Stimulated activated CD8-positive, alpha-beta memory T cell treated with anti-CD3 and anti-CD28 coated beads, Interleukin-2, amount 100 ng/mL, for 48 hours (primary cell): ENCODE measurements at places on chromosomes 6 and 20.

DNA sequence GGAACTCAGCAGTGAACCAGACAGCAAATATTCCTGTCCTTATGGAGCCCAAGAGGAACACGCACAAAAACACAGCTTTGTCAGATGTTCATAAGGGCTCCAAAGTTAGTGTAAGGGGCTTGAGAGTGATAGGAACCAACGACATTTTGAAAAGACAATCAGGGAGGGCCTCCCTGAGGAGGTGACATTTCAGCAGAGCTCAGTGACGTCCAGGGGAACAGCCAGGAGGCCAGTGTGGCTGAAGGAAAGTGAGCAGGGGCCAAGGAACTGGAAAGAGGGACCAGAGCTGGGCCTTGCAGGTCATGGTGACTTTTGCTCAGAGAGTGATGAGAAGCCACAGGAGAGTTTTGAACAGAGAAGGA, 16.1 kb downstream of the NOL4L start:
- DNase-seq: no peak

GRCh38 chr6:76612954-76613353, 540.5 kb upstream of the IMPG1 start:
- no peak for DNase-seq

- DNase-seq: no peak
Observed at GRCh38 chr6:15770347-15771143, 107.7 kb upstream of the DTNBP1 start.

DNA sequence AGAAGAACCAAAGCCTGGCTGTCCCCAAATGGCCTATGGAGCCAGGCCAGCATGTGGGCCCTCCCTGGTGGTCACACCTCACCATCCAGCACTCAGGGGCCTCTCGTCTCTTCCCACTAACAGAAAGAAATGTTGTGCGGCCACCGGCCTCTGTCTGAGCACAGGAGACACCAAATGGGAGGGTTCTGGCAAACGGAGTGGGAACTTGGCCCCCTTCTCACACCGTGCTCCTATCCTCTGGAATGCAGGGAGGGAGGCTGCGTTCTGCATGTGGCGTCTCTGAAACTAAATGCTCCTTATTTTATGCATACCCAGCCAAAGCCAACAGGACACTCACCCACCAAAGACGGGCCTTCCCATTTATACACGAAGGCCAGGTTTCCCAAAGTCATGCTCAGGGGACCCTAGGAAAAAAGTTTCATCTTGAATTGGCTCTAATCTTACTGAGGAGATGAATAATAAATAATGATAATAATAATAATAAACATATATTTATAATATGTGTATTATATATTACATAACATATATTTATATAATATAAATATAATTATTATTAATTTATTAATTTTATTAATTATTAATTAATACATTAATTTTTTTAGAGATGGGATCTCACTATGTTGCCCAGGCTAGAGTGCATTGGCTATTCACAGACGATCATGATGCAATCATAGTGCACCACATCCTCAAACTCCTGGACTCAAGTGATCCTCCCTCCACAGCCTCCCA, 102.4 kb downstream of the FOXF2 start:
- DNase-seq: no peak

- no peak for DNase-seq
Observed at GRCh38 chr6:131642987-131643611, 6.0 kb downstream of the ENPP3 start.

DNA sequence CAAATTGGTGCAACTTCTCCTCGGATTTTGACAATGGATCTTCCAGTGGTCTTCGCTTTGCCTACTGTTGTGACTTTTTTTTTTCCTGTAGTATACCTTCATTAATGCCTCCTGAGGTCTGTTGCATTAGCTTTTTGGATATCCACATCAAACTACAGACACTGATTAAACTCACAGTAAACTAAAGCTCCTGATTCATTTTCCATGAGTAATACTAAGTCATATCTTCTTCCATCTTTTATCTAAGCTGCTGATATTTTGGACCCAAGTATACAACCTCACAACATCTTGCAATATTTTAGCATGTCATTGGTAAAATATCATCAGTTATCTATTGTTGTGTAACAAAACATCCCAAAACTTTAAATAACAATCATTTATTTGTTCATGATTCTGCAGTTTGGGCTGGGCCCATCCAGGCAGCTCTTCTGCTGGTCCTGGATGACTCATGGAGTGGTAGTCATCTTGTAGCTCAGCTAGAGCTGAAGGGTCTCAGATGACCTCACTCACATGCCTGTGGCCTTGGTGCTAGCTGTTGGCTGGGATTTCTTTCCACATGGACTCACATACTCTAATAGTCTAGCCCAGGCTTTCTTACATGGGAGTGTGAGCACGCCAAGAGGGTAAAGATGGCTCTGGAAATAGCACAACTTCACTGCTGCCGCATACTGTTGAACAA, 78.3 kb upstream of the SRSF6 start:
- DNase-seq: no peak

GRCh38 chr6:24910331-24910960, 25.3 kb downstream of the RIPOR2 start:
- no peak for DNase-seq

DNA sequence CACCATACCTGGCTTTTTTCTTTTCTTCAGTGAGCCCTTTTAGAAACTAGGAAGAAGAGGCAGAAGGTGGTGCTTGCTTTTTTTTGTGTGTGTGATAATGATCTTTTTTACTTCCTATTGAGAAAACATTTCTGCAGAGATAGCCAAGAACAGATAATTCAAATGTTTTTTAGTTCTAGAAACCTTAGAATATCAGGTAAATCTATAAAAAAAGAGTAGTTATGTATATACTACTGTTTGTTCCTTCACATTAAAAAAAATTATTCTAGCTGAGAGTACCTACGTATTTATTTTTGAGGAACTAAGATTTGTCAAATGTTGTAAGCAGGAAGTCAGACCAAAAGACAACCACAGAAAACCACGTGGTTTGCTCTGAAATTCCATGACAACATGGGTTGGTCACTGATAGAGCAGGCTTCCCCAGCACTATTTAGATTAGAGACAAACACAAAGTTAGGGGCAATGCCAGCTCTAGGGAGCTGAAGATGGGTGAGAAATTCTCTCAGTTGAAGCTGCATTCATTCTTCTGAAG, 12.8 kb downstream of the STK4 start:
- no peak for DNase-seq

- peak; percentile 50 for DNase-seq
Observed at GRCh38 chr6:138692058-138692977, 81.3 kb upstream of the CCDC28A start.

- no peak for DNase-seq
Observed at GRCh38 chr6:158825038-158825950, 6.1 kb upstream of the EZR start.

DNA sequence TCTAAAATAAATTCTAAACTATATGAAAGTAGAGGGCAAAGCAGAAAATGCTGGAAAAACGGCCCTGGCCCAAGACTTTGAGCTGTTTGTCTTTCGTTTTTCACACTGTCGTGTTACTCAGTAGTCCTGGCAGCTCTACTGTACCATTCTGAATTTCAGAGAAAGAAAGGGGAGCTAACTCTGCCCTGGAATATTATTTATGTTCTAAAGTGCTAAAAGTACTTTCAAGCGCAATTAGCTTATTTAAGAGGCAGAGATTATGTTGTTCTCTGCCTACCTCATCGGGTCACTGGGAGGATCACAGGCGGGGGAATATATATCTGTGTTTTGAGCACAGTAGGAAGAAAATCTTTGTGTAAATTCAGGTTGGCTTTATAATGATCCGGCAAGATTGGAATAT, 152.4 kb upstream of the QKI start:
- DNase-seq: no peak

DNA sequence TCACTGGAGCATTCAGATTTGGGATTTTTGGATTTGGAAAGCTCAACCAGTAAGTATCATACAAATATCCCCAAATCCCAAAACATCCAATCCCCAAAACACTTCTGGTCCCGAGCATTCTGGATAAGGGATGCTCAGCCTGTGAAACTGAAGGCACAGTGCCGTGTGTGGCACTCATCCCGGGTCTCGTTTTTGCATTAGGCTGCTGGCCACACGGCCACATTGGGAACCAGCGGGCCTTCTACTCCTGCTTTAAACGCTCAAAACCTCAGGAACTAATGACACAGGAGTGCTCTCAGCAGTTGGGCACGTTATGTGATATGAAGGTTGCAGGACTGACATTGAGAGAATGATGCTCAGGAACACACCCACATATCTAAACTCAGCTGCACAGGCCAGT, 35.6 kb downstream of the PSMG4 start:
- no peak for DNase-seq

GRCh38 chr6:87152526-87152955, 2.8 kb upstream of the ZNF292 start:
- no peak for DNase-seq

DNA sequence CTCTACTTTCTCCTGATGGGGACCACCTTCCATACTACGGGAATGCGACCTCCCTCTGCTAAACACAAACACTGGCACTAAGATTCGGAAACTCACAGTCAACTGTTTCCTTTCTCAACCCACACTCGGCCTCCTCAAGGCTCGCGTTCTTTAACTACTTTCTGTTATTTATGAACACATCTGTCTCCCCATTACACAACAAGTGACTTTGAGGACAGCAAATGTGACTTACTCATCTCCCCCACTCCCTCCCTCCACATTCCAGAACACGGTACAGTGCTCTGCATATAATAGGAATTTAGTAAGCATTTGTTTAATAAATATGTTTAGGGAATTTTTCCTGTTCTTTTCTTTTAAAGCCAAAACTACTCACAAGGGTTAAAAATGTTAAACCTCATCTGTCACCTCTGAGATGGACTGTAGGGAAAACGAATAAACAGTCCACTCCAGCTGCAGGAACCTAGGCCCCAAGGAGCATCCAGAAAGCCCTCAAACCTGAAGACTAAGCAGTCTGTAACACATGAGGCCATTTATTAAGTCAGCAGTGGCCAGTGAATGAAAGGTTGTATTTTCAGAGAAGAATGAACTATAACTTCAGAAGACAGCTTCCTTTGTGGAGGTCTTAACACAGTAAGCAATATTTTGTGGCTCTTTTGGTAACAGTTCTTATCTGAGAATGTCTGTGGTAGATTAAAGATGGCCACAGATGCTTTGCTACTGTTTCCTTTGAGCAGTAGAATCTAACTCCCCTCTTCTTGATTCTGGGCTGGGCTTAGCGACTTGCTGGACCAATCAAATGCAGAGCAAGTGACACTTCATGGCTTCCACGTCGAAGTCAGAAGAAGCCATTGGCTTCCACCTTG, 209.6 kb upstream of the DTNBP1 start:
- no peak for DNase-seq

- no peak for DNase-seq
Observed at GRCh38 chr6:138716013-138716412, 57.6 kb upstream of the CCDC28A start.

DNA sequence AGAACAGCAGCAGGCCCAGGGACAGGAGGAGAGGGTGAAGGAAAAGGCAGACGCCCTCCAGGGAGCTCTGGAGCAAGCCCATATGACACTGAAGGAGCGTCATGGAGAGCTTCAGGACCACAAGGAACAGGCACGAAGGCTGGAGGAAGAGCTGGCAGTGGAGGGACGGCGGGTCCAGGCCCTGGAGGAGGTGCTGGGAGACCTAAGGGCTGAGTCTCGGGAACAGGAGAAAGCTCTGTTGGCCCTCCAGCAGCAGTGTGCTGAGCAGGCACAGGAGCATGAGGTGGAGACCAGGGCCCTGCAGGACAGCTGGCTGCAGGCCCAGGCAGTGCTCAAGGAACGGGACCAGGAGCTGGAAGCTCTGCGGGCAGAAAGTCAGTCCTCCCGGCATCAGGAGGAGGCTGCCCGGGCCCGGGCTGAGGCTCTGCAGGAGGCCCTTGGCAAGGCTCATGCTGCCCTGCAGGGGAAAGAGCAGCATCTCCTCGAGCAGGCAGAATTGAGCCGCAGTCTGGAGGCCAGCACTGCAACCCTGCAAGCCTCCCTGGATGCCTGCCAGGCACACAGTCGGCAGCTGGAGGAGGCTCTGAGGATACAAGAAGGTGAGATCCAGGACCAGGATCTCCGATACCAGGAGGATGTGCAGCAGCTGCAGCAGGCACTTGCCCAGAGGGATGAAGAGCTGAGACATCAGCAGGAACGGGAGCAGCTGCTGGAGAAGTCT, 25.5 kb downstream of the C20orf173 start:
- no peak for DNase-seq

- DNase-seq: no peak
Observed at GRCh38 chr20:32585011-32585585, at the start of gene NOL4L. TSS of gene NOL4L (minus strand) at chr20:32585333. CDS start at chr20:32584890, 443 bp downstream.

DNA sequence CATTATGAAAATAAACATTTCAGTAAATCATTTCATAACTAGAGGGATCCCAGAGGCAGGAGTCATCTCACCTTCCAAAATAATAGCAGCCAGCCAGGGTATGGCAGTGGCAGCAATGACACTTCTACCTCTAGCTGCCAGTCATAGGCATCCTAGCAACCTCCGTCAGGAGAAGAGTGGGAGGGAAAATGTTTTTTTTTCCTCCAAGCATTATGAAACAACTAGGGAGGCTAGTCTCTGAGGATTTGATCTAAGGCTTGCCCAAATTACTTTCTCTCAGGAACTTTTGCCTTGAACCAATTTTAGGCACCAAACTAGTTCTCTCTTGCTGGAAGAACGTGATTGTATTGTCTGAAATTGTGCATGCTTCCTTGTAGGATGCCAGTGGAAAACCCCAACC, 208.7 kb upstream of the PREP start:
- no peak for DNase-seq

GRCh38 chr20:36454698-36455427, 86.5 kb upstream of the MYL9 start:
- DNase-seq: no peak

- no peak for DNase-seq
Observed at GRCh38 chr6:143970456-143971218, 37.4 kb downstream of the PLAGL1 start.

DNA sequence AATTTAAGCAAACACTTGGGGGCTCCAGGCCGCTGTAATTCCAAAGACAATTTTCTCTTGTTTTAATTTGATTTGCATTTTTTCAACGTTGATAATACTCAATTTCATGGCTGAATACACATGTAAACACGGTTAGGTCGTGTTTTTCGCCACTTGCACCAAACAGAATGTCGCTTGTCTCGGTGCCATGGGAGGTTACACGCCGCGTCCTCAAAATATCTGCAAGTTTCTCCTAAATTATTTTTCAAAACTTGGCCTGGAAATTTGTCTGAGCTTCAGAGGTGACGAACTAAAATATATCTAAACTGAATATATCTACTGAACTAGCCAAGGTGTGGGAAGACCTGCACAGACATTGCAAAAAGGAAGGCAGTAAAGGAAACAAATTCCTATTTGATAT, 15.0 kb downstream of the FOXA2 start:
- no peak for DNase-seq

DNA sequence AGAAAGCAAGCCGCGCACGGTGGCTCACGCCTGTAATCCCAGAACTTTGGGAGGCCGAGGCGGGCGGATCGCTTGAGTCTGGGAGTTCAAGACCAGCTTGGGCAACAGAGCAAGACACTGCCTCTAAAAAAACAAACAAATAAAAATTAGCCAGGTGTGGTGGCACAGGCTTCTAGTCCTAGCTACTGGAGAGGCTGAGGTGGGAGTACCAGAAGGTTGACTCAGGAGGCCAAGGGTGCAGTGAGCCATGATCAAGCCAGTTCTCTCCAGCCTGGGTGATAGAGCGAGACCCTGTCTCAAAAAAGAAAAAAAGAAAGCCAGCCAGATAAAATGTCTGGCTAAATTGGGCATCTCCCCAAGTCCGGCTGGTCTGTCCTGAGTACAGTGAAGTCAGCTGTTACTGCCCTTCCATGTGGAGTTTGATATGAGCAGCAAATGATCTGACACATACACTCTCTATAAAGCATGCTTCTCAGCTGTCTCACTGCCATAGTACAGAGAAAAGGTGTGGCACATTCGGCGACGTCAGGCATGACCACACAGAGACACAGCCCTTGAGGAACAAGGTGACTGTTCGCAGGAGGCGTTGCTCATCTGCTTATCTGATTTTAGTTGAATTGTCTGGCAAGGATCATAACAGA, 13.0 kb downstream of the CD83 start:
- no peak for DNase-seq
